ENCODE measurements at places on chromosomes 3 and 15. TPM values are rescaled to one million over a fixed set of nuclear protein-coding genes. Genes with fewer than 3 reads are reported as not detected.

DNA sequence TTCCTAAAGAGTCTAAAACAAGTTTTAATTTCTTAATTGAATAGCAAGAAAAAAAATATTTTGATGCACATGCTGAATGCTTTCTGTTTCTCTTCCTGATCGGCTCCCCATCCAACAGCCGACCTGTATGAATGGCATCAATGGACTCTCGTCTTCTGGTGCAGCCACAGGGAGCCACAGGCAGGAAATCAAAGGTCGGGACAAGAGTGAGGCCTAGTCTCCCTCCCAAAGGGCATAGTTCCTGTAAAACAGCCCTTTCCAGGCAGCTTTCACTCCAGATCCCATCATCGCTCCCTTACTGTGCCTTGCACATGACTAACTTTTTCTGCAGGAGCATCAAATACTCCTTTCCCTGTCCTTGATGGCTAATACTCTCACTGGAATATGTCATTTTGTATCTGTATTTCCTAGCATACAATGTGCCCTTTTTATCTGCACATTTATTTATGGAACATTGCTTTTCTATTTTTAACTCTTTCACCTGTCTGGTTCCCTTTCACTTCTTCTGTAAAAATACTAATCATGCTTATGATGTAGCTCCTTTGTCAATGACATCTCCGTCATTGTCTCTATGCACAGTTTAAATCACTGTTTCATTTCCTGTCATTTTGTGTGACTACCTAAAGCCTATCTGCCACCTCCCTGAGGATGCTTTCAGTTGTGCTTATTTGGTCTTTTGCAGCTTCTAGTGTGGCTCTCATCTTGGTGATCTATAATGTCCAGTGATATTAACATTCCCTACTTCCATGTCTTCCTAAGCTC lies 326.2 kb downstream of the CTNNB1 start:
- no peak for DNase-seq

DNA sequence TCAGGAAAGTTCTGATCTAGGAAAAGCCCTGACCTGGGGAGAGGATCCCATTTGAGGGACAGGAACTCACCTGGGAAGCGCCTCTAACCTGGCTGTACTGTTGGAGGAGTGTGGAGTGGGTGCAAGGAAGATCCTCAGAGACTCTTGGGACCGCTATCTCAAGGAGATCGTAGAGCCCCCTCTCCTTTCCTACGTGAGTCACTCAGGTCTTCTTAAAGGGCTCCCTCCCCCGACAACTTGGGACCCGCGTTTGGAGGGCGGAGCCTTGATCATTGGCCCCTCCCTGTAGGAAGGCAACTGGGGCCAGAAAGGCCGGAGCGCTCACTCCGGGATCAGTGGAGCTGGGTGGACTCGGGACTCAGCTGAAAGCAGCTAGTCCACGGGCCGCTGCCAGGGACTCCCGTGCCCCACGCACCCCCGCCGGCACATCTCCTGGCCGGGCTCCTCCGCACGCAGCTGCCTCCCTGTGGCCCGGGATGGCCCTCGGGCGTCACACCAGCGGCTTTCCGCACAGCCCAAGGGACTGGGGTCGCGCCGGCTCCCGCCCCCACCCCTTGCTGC lies 520 bp downstream of the SLC26A6 start:
- DNase-seq, result peak; percentile 68

GRCh38 chr3:52176180-52176752 lies 21.7 kb upstream of the ALAS1 start:
- DNase-seq, result no peak

DNA sequence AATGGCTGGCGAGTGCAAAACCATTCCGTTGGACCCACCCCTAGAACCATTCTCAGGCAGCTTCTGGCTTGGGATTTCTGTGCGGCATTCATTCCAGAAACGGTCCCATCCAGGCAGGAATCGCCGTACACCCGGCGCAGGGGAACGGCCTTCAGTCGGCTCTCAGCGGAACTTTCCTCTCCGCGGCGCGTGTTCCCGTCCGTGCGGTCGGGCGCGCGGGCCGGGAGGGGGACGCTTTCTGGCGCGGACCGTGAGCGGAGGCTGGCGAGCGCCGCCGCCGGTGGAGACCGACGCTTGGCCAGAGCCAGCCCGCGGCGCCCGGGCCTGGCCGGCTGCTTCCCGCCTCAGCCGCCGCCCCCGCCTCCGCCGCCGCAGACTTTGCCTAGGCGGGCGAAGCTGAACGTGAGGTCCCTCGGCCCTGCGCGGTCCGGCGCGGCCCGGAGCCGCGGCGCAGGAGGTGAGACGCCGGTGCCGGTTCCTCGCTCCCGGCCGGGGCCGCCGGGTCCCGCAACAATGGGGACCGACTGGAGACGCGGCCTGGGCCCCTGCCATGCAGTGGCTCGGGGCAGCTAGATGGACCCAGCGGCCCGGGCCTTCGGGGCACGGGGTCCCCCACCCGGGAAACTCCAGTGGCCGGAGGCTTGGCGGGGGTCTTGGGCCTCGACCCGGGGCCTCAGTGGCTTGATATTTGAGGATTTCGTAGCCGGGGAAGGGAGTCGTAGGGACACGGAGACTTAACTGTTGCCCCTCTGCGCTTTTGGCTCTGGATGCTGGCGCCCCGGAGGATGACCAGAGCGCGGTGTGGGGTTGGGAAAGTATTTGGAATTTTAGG lies at the start of gene RAD54L2:
Gene RAD54L2, plus strand, starts transcription at position 261 of the 832 bp plus-strand sequence. CDS start 51,702 bp downstream, outside the sequence.
- peak; percentile 78 for DNase-seq

Gene DGKG
- total RNA-seq, result 20.3 TPM

- no peak for DNase-seq
Measured at GRCh38 chr15:82317091-82317489, 32.2 kb downstream of the GOLGA6L10 start.

- DNase-seq, result peak; percentile 99
Measured at GRCh38 chr3:159711560-159712333, 276.9 kb upstream of the IL12A start.

- peak; percentile 33 for DNase-seq
Measured at GRCh38 chr15:65869954-65870871, 922 bp downstream of the RAB11A start.

- no peak for DNase-seq
Measured at GRCh38 chr15:31274496-31275330, 51.9 kb upstream of the KLF13 start.

Gene SLC25A36
- 75.5 TPM for total RNA-seq

Gene TRAIP
- 15.1 TPM for total RNA-seq

DNA sequence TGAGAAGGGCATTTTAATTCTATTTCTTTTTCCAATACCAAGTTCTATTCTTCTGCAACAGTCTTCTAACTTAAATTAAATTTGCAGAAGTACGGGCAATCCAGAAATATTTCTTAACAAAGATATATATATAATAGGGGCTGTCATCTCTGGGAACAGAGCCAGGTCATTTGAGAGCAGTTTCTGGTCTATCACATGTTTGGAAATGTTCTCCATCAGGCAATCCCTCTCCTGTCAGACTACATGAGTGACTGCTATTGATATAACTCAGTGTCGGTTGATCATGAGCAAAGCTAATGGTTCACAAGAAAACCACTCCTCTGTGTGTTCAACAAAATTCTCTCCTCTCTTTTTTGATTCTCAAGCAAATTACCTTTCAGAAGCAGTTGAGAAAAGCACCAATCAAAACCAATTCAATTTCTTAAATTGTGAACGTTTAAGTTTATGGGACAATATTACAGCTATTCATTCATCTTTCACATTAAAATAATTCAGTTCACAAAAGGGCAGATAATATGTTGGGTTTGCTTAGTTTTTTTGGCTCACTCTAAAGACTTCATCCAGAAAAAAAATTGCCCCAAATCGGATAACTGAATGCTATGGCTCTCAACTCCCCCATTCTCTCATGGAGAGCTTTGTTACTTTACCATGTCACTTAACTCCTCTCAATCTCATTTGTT lies 152.9 kb upstream of the TGFBR2 start:
- DNase-seq, result no peak

GRCh38 chr15:74385733-74386132 lies 18.3 kb upstream of the CYP11A1 start:
- peak; percentile 40 for DNase-seq

DNA sequence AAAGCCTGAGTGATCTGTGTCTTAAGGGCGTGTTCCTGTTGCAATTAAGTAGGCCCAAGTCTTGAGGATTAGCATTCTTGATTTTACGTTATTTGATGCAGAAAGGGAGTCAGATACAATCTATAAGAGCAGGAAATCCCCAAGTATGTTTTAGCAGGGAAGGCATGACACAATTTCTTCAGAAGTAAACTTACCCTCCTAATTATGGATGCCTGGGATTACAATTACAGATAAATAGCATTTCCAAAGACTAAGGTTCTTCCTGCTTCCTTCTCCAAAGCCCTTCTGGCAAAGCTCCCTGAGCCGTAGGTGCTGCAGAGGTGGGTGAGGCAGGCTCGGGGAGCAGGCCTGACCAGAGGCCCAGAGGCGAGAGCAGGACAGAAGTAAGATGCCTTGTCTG lies 34.9 kb upstream of the ST6GAL1 start:
- DNase-seq, result no peak

Gene PATL2
- total RNA-seq, result 0.10 TPM

Gene MAP1A
- 1.7 TPM for total RNA-seq

DNA sequence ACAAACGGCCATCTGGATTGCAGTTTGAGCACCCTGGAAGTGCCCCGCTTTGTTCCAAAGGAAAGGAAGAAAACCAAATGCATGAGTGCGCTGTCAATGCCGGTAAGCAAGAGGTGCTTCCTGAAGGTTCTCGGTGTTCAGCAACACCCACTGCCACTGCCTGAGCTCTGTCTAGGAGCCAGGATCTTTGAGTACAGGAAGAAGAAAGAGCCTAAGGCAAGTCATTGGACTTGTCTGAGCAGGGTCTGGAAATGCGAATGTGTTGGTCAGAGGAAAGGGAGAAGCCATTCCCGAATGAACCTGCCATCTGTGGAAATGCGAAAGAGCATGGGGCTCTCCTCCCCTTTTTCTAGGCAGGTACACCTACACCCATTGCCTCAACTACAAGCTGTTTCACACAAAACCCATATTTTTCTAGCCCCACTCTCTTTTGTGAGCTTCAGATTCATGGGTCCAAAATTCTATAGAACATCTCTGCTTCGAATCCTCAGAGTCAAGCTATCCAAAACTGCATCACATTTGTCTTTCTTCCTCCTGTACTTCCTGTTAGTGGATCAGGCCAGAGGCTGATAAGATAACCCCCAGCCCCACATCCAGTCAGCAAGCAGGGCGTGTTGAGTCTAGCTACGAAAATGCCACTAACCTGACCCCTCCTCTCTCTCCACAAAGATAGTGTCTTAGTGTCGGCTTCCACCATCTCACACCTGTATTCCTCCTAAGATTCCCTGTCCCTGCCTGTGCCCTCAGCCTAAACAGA lies 55.6 kb upstream of the C15orf61 start:
- DNase-seq, result no peak

- DNase-seq, result peak; percentile 74
Measured at GRCh38 chr15:83365370-83365938, 81.0 kb upstream of the BNC1 start.

Gene CLDN16
- total RNA-seq, result not detected

- DNase-seq, result no peak
Measured at GRCh38 chr15:36982430-36982829, 117.9 kb downstream of the MEIS2 start.

Gene GP5
- total RNA-seq, result not detected

Gene PLCL2
- total RNA-seq, result 11.5 TPM

DNA sequence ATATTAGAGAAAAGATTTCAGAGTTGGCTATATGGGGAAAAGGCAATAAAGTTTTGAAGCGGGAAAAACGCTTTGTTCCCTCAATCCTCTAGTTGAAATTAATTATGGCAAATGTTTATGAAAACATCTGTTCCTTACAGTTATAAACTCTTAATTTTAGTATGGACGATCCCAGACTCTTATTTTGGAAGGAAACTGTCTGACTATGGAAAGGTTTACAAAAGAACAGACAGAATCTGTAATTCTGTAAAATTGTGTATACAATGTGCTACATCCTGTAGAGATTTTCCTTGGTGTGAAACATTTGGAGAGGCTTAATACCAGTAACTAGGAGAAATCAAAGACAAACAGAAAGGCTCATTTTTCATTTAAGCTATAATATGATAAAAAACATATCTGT lies 311.8 kb downstream of the TBC1D5 start:
- DNase-seq, result no peak

GRCh38 chr3:105827959-105828358 lies 40.9 kb downstream of the CBLB start:
- DNase-seq, result peak; percentile 94

- DNase-seq, result peak; percentile 66
Measured at GRCh38 chr3:88235102-88235501, 85.3 kb downstream of the C3orf38 start.

DNA sequence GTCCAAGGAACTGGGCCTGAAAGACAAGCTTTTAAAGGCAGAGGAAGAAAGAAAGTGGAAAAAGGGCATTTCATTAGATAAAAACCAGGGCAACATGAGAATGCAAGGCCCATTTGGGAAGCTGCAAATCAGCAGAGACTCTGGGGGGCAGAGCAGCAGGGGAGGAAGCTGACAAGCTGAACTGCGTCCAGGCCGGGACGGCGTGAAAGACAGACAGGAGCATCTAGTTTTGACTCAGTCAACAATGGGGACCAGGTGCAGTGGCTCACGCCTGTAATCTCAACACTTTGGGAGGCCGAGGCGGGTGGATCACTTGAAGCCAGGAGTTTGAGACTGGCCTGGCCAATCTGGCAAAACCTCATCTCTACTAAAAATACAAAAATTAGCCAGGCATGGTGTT lies 69.9 kb downstream of the CDC25A start:
- DNase-seq, result no peak

GRCh38 chr3:133930341-133930933 lies 34.8 kb upstream of the RAB6B start:
- DNase-seq, result peak; percentile 68

Gene CHRFAM7A
- 3.9 TPM for total RNA-seq

All from HT1080 (cell line).